ENCODE measurements at places on chromosomes 7 and 10.

DNA sequence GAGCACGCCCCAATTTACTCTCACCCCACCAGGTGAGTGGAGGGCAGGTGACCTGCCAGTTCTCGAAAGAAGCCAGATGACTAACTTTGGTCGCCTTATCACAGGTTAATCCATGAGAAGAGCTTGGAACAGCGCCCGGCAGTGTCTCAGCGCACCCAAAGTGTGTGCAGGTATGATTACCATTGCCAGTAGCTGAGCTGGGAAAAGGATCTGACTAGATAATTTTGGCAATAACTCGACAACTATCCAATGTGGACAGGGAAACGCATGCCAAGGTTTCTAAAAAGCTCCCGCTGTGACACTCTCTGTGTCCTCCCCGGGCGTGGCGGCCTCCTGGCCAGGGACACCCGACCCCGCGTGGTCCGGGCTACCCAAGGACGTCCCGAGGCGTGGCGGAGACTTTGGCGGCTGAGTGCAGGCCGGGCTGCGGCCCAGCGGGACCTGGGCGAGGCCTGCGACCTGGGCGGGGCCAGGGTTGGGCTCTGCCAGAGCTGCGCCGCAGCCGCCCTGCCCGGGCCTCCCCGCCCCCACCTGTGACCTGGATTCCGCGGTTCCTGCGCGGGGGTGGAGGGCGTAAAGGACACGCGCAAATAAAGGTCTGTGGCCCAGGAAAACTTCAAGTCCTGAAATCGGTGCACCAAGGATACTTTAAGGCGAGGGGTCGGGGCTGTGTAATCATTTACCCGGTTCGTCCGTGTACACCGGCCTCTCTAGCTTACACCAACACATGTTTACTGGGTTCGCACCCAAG lies 13.7 kb upstream of the WAPL start:
- peak; percentile 52 for DNase-seq

DNA sequence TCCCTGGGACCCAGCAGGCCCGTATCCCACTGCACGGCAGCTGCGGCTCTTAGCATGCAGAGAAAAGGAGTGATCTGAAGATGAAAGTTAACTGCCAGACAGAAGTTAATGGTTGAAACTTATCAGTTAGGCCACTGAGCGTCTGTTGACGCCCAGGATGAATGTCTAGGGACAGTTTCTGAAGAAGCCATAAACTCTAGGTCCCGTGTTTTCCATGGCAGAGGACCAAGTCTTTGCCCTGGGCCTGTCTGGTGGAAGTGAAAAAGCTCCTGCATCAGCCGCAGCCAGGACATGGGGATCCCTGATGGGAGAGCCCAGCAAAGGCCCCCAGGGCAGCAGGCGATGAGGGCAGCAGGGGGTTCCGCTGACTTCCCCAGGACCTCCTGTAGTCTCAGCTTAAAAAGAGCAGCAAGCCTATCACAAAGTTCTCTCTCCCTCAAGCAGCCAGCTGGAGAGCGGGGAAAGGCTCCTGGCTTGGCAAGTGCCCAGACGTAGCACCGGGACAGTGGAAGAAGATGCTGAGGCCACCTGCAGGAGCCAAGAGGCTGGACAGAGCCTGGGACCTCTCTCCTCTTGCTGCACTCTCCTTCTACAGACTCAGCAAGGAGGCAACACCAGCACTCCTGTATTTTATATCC lies 79.6 kb downstream of the TNS3 start:
- DNase-seq, result peak; percentile 50

DNA sequence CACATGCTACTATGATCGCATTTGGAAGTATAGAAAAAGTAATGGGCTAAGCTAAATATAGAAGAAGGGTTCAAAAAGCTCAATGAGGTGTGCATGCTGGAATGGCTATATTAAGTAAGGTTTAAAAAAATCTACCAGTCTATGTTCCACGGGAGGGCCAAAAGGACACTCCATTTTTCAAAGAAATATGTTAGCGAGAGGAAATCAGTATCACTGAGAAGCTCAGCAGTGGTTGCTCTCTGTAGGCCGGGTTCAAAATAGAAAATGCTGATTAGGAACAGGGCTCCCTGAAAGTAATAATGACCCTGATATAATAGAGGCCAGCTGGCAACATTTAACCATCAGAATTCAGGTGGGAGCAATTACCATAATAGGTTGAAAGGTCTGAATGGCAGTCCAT lies 224.5 kb upstream of the SEMA3E start:
- no peak for DNase-seq

GRCh38 chr7:131600085-131600881 lies 43.9 kb upstream of the PODXL start:
- DNase-seq, result peak; percentile 75

- peak; percentile 16 for DNase-seq
These were observed 366.5 kb upstream of the AKR1E2 start for GRCh38 chr10:4459531-4459930.

- no peak for DNase-seq
These were observed 13.1 kb upstream of the CROT start for GRCh38 chr7:87332321-87332720.

- DNase-seq, result no peak
These were observed 9.3 kb upstream of the PNPLA8 start for GRCh38 chr7:108535257-108535656.

- no peak for DNase-seq
These were observed at the start of gene NAMPT for GRCh38 chr7:106284714-106285050. TSS of gene NAMPT (minus strand) at chr7:106284983. CDS start at chr7:106284884, 99 bp downstream.

Data from EH (cell line).